NCI-H526 treated with DMSO at 0.1 percent for 48 hours (cell line): ENCODE measurements at places on chromosomes 6 and 20.
A peak's percentile ranks its signal among the peaks of the same experiment; 100 is the strongest.

DNA sequence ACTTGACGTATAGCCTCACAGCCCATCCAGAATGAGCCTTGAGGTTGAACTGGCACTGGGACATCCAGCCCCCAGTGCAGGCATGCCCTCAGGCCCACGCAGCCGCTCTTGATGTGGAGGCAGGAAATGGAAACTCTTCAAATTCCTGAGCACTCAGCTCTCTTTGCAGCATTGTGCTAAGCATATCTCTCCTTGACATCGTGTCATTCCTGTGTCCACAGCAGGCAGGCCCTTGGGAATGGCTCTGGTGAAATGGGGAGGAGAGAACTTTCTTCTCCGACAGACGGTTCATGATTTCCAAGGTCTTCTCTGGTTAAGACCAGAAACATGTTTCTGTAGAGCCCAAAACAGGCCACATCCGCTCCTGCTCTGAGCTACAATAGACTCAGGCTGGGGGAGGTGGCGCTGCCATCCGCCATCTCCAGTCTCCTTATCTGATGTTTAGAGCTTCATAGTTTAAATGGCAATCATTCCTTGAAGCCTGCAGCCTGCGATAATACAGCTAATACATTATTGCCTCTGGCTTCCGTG lies 248.8 kb downstream of the CDH4 start:
- no peak for DNase-seq

DNA sequence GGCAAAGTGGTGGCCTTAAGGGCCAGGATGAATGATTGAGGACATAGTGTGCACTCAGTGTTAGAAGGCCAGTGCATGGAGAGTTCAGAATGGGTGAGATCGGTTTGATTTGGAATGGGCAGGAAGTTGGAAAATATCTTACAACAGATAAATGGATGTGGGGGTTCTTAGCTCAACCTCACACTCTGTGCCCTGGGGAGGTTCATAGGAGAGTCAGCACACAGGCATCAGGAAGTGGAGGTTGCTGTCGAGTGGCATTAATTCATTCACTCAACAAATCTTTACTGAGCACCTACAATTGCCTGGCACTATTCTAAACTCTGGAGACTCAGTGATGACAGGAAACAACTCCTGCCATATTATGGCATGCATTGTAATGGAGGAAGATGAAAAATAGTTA lies 313.7 kb upstream of the SUPT3H start:
- DNase-seq = no peak

DNA sequence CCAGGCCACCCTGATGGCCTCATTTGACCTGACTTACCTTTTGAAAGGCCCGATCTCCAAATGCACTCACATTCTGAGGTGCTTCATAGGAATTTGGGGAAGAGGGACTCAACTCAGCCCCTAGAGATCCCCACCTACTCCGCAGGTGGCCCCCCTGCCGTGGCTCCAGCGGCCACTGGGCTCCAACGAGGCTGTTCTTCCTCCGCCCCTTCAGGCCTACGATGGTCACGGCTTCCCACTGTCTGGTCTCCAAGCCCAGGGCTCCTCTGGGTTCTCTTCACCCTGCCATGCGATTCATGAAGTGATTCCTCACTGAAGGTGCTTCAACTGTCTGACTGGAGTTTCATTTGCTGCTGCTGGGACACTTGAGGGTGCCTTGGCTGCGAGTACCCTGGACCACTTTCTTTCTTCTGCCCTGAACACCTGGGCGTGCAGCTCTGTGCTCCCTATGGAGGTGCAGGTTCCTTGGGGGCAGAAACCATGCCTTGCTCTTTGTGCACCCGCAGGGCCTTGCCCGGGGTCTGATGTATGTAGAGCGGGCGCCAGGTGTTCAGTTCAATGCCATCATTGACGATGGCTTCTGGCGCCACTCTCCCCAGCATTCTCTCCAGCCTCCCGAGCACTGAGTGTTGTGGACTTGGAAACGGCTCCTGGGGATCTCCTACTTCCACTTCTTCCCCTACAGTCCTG lies 10.0 kb upstream of the DUSP22 start:
- DNase-seq = no peak

- DNase-seq = no peak
Observed at GRCh38 chr6:52392944-52393343, 27.2 kb upstream of the EFHC1 start.

DNA sequence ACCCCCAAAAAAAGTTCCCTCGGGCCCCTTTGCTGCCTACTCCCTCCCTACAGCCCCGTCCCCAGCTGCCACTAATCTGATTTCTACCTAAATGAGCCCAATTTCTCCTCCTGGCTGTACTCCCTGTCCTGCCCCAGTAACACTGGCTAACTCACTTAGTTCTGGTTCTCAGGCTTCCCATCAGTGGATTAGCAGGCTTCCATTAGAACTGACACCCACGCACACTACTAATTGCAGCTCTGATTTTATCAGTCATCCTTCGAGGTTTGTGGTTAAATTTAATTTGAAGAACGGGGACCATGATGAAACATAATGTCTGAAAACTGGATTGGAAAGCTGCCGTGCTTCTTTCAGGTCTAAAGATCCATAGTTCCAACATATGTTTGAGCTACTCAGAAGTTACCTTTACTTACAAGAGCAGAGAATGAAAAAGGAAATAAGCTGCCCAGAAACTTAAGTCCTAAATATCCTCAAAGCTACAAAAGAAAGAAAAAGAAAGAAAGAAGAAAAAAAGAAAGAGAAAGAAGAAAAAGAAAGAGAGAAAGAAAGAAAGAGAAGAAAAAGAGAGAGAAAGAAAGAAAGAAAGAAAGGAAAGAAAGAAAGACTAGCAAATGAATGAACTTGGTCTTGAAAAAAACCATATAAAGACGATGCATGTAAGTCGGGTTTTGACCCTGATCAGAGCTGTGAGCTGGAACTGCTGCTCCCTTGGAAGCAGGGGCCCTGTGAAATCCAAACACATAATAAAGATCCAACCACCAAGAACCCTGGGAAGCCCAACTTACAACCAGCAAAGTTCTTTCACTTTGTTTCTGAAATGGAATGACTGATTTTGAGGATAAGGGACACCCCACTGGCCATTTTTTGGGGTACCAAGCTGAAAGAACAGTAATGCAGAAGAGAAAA lies 51.7 kb downstream of the CNKSR3 start:
- DNase-seq = no peak

DNA sequence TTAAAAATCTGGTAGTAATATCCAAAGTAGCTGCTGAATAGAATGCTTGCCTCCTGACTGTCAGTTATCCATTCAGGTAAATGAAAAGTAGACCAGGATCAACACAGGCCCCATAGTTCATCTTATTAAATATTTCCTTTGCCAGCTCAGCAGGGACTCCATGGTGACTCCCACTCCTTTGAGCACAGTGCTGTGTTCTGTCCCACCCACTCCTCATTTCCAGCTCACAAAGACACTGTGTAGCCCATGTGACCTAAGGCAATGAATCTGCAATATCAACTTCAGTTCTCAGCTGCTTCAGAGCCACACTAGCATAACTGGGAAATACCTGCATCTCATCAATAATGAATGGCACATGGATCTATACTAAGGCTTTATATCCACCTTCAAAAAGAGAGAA lies 189.5 kb upstream of the MANEA start:
- no peak for DNase-seq

DNA sequence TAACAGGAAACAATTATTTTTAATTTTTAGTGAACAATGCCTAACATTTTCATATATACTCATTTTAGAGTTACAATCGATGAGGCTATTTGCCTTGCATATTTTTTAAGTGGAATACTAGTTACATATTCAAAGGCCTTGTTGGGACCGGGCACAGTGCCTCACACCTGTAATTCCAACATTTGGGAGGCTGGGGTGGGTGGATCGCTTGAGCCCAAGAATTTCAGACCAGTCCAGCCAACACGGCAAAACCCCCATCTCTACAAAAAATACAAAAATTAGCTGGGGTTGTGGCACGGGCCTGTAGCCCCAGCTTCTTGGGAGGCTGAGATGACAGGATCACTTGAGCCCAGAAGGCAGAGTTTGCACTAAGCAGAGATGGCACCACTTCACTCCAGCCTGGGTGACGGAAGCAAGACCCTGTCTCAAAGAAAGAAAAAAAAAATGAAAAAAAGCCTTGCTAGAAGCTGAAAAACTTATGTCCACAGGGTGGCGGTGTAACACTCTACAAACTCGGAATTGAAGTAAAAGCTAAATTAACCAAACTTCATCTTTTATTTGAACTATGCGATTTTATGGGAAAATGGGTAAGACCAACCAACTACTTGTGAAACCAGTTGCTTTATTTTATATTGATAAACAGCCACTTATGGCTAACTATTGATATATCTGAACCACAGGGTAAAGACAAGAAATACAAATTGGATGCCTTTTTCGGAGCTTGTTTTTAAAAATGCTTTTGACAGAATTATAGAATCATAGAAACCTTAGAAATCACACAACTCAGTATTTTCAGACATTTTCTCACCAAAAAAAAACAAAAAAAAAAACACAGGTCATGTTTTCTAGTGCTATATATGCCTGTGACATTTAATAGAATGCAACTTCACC lies 24.1 kb upstream of the ROS1 start:
- peak; percentile 31 for DNase-seq

DNA sequence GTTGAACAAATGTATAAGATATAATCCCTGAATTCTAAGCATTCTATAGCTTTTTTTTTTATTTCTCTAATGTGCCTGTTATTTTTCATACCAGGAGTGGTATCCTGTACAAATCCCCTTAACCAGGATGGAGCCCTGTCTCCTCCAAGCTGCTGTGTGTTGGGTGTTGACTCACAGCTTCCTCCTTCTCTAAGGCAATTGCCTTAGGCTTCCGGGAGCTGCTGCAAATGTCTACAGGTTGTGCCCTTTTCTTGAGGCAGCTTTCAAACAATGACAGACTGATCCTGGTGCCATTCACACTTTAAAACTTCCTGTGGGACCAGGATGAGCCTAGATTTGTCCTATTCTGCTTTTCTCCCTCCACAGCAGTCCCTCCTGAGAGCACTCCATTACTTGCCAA lies 173.2 kb downstream of the BTBD3 start:
- DNase-seq = no peak

GRCh38 chr6:151576633-151577032 lies 82.8 kb downstream of the CCDC170 start:
- DNase-seq = no peak

DNA sequence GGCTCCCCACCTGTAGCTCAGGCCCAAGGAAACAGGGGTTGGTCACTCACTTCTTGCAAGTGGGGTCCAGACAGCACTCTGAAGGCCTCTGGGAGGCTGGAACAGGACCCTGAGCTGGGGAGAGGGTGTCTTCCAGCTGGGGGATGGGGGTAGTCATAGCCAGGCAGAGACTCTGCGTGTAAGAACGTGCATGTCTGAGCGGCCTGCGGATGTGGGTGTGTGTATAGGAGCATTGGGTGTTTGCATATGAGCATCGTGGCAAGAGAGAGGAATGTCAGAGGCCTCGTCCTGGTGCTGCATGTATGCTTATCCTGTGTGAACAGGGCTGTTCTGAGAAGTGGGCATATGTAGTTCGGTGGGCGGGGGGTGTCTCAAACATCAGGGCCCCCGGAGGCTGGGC lies 12.1 kb downstream of the BPIFB3 start:
- DNase-seq = no peak

DNA sequence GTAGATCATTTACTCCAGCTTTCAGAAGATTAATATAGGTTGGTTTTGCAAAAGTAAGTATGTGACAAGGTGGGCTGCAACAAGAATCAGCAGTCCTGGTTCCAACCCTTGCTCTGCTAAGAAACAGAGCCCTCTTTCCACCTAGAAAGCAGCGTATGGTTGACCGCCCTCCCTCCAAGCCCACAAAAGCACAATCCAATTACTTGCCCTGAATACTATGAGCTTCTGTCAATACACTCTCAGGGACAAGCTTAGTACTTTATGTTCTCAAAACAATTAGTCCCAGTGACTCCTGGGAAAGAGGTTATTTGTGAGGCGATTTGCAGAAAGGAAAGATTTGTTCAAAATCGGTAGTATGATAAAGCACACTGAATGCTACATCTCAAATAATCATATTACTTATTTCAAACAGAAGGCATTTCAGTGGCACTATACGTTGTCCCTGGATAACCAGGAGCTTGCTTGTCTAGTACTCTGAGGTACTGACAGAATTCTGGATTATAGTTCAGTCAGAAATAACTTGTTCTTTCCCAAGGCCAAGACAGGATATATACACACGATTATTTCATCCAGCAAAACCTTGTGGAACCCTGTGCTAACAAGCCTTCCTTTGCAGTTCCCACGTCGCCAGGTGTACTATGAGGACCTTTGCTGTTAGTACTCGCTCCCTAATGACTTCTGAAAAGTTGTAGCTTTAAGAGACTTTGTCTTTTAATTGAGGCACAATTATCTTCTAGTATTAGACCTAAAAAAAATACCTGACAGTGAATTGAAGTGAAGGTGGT lies 96.9 kb upstream of the ADTRP start:
- DNase-seq = no peak

GRCh38 chr6:132190815-132191175 lies 210.5 kb downstream of the MOXD1 start:
- no peak for DNase-seq

DNA sequence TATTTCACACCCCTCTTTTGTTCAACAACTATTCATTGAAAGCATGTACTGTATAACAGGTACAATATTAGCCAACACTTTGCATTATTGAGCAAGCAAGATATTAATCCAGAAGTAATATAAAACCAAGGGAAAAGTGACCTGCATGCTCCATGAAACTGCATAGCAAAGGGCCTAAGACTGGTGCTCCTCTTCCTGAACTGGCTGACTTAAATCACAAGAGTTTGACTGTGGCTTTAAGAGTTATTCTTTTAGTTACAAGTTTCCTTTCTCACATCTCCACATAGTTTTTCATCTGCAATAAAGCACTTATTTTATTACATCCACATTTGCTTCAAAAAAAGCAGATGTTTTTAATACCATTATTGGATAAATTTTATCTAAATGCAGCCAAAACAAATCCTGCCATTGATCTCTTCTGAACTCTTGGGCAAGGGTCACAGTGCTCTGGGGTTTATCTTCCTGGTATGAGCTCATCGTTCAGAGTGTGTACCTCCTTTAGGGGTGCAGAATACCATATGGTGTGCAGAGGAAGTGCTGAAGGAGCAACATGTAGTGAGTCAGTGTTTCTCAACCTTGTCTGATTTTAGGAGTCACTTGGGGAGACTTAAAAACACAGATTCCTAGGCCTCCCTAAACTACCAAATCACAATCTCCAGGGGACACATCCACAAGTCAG lies 1225.9 kb upstream of the MAP3K7 start:
- no peak for DNase-seq

- DNase-seq = peak; percentile 38
Observed at GRCh38 chr6:26053992-26054780, 33.0 kb upstream of the HFE start.

DNA sequence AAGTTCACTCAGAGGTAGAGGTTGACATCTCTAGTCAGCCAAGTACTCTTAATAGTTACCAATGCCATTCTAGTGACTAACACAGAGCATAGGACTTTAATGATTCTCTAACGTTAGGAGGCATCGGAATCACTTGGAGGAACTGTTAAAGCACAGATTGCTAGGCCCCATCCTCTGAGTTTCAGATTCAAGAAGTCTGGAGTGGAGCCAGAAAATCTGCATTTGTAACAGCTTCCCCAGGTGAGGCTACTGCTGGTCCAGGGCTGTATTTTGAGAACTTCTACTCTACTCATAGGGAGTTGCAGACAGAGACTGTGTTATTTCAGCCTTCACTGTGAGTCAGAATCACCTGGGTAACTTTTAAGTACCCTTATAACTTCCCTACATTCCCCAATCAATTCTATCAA lies 5.7 kb downstream of the LMBRD1 start:
- DNase-seq = no peak

- DNase-seq = no peak
Observed at GRCh38 chr6:161407581-161407980, 133.7 kb upstream of the AGPAT4 start.
